ENCODE measurements at places on chromosomes 6 and 20.

DNA sequence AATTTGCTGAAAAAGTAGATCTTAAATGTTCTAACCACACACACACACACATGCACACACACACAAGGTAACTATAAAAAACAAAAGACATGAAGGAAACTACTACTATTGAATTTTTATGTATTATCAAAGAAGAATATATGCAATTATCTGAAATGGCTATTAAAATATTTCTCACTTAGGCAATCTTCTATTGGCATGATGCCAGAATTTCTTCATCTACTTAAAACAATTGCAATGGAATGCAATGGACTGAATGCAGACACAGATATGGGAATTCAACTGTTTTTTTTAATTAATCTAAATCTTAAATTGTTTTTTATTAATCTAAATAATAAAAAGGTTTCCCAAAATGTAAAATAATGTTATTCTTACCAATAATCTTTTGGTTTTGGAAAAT lies 152.6 kb upstream of the SMLR1 start:
- DNase-seq, result no peak

- DNase-seq, result no peak
Measured at GRCh38 chr6:156912431-156912830, 135.3 kb downstream of the ARID1B start.

DNA sequence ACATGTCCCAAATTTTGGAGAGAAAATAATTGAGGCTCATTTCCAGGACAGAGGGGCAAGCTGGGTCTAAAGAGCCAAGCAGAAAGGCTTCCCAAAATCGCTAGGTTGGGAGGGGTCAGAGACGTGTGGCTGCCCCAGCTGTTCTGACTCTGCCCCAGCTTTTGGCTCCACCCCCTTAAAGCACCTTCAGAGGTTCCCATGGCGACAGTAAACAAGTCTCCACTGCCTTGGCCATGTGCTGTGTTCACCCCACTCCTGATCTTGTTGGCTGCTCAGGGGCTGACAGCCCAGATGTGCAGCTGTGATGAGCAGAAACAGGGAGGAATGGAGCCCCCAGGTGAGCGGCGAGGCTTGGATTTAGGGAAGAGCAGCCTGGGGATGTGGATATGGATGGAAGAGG lies 72.8 kb upstream of the SPTLC3 start:
- DNase-seq, result no peak

DNA sequence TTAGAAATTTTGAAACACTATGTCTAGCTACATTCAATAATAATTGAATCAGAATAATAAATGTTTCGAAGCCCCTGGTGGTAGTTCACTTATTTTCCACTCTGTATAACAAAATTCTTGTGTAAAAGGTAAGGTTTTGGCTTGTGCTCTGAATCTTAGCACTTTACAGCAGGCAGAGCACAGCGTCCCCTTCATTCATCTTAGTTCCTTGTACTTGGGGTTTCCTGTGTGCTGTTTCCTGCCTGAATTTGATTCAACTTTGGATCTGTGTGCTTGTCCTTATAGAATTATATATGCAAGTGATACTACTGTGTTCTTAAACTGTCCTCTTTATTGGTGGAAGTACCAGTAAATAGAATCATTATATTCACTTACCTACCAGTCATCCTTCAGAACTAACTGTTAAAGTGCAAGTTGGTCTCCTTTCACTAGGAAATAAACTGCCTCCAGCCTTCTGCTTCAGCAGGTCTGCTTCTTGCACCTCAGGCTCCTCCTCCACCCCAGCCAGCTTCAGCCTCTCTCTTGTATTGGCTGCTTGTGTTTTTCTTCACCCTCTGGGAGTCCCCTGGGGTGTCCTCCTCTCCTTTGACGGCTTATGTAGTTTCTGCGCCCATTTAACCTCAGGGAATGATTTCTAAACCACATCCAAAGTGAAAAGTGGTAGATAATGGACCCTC lies 28.8 kb upstream of the TULP4 start:
- DNase-seq, result no peak

GRCh38 chr6:18663011-18663410 lies 275.9 kb downstream of the RNF144B start:
- DNase-seq, result no peak

DNA sequence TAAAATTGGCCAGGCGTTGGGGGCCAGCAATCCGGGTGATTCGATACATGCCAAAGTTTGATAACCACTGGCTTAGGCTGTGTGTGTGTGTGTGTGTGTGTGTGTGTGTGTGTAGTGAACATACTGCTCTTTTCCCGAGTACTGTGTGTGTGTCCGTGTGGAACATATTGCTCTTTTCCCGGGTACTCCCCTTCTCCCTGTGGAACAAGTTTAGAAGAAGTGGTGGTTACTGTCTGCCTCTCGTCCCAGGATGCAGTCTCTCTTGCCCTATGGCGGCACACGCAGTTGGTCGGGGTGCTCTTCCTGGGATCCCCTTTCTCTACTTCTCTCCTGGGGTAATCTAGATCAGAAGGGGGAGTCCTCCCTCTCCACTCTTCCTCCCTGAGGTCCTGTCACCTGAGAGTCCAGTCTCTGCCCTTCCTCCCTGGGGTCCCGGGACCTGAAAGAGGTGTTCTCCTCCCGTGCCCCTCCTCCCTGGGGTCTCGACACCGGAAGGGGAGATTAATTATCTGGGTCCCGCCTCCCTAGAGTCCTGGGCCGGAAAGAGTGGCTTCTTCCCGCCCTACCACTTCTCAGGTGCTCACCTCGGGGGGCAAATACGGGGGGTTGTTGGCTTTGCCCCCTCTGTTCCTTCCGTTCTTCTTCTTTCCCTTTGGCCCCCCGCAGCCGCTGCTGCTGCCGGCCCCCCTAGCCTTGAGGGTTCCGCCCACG lies 516 bp downstream of the GTPBP2 start:
- peak; percentile 63 for DNase-seq

GRCh38 chr20:23823621-23824324 lies 2.8 kb downstream of the CST2 start:
- no peak for DNase-seq

GRCh38 chr20:57525328-57526086 lies 567 bp upstream of the CTCFL start:
- no peak for DNase-seq

DNA sequence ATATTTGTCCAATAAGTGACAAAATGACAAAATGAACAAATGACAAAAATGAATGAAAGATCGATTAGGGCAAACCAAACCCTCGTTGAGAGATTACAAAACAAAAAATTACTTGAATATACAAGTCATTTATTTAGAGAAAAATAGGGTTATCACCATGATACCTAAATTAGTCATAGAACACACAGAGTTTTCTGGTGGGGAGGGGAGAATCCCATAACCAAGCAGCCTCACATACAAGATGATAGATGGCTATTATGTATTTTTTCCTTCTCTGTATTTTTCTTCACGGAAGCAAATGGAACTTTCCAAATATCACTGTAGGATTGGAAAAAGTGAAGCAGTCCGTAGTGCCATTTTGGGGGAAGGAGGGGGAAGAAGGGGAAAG lies 28.5 kb upstream of the BMP6 start:
- DNase-seq, result no peak
